ENCODE measurements at places on chromosomes 5 and 9.

- DNase-seq = peak; percentile 90
Measured at GRCh38 chr9:34603610-34604231, 8.2 kb downstream of the RPP25L start.

DNA sequence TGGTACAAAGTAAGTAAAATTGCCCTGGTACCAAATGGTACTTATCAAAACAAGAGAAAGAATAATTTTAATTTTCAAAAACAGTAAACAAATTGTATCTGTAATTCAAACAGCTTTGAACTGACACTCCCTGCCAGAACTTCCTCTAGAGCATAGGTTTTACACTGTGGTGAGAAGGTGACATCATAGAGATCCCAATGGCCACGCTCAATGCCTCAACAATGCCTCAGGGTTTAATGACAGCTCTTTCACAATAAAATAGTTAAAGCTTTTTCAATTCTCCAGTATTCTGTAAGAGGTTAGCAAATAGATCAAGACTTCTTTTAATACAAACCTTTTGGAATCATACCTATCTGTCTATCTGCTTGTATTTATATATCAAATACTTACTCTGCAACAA, 437.1 kb downstream of the PRR16 start:
- DNase-seq = peak; percentile 2

DNA sequence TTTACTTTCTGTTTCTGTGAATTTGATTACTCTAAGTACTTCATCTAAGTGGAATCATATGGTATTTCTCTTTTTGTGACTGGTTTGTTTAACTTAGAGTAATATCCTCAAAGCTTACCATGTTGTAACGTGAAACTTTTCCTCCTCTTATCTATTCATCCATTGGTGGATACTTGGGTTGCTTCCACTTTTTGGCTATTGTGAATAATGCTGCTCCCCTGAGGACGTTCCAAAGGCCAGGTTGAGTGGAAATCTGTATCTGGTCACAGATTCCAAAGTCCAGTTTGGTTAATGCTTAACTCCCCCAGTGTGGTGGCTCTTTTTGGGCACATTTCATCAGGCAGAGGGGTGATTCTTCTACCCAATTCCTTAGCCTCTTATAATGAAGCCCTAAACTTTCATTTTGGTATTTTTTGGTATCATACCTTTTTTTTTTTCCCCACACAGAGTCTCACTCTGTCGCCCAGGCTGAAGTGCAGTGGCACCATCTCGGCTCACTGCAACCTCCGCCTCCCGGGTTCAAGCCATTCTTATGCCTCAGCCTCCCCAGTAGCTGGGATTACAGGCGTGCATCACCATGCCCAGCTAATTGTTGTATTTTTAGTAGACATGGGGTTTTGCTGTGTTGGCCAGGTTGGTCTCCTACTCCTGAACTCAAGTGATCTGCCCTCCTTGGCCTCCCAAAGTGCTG, 65.4 kb downstream of the CMYA5 start:
- peak; percentile 5 for DNase-seq

DNA sequence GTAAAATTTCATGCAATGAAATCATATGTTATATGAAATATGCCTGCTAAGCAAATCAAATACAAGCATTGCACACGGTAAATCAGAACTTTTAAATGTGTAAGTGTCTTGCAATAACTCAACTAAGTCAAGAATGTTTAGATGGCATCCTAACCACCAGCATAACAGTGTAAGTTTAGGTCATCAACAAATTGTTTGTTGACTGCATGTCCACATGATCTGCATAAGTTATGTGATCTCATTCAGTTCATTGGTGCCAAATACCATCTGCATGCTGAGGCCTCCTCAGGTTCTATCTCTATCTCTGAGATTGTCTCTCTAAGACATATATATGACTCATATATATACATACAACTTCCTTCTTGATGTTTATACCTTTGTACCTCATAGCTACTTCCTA, 159.6 kb upstream of the STK32A start:
- DNase-seq = no peak

- DNase-seq = peak; percentile 27
Measured at GRCh38 chr9:100066539-100066938, 32.3 kb downstream of the ERP44 start.

Measured in adipocyte (in vitro differentiated cells).